PC-9 (cell line): ENCODE measurements at places on chromosomes 7 and 10. TPM values are rescaled to one million over a fixed set of nuclear protein-coding genes. Genes with fewer than 3 reads are reported as not detected.

The SEMA3E gene
- 1.8 and 2.1 TPM in 2 replicates for total RNA-seq

The PSMC2 gene
- total RNA-seq = 138 and 196 TPM in 2 replicates

The ASB10 gene
- total RNA-seq = not detected in 2 replicates

The NAT16 gene
- total RNA-seq = not detected in 2 replicates

The COL26A1 gene
- 0.20 and 0.38 TPM in 2 replicates for total RNA-seq

The COL13A1 gene
- 0.73 and 1.6 TPM in 2 replicates for total RNA-seq

The SRRM3 gene
- 0.74 and 1.2 TPM in 2 replicates for total RNA-seq

The CDC14C gene
- not detected in 2 replicates for total RNA-seq
